Choroid plexus epithelial cell (primary cell): ENCODE measurements at places on chromosomes 1 and 21.
A peak's percentile ranks its signal among the peaks of the same experiment; 100 is the strongest.

DNA sequence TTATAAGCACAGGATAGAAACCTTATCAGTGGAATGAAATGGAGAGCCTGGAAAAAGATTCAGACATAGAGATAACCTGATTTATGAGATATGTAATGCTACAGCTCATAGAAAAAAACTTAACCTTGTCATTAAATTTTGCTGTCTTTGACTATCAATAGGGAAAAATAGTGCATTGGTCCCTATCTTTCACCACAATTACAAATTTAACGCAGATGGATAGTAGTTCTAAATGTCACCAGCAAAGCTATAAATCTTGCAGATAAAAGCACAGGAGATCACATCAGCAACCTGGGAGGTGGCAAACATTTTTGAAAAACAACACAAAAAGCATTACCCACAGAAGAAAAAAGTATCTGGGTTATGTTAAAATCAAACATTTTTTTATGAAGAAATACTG, 831.6 kb downstream of the BRINP3 start:
- DNase-seq = no peak

- DNase-seq = peak; percentile 9
Measured at GRCh38 chr21:18810136-18810535, 406.6 kb upstream of the TMPRSS15 start.

GRCh38 chr1:184156521-184157393, 105.2 kb downstream of the TSEN15 start:
- DNase-seq = no peak

- no peak for DNase-seq
Measured at GRCh38 chr1:159751031-159751430, 29.7 kb upstream of the DUSP23 start.

- peak; percentile 74 for DNase-seq
Measured at GRCh38 chr1:117367046-117368025, at the start of gene MAN1A2. Gene MAN1A2 (plus strand): TSS chr1:117367449. CDS start chr1:117368184, 735 bp downstream.

DNA sequence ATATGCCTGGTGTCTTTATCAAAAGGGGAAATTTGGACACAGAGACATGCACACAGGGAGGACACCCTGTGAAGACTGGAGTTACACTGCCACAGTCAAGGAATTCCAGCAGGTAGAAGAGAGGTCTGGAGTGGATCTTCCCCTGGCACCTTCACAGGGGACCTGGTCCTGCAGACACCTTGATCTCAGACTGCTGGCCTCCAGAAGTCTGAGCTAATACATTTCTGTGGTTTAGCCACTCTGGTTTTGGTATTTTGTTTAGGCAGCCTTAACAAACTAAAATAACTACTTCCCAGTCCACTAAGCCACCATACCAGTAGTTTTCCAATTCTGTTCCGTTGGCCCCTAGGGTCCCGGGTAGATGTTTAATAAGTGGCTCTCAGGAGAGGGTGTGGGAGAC, 164.7 kb downstream of the SETD4 start:
- no peak for DNase-seq

GRCh38 chr1:183884526-183884925, 79.6 kb downstream of the RGL1 start:
- no peak for DNase-seq

DNA sequence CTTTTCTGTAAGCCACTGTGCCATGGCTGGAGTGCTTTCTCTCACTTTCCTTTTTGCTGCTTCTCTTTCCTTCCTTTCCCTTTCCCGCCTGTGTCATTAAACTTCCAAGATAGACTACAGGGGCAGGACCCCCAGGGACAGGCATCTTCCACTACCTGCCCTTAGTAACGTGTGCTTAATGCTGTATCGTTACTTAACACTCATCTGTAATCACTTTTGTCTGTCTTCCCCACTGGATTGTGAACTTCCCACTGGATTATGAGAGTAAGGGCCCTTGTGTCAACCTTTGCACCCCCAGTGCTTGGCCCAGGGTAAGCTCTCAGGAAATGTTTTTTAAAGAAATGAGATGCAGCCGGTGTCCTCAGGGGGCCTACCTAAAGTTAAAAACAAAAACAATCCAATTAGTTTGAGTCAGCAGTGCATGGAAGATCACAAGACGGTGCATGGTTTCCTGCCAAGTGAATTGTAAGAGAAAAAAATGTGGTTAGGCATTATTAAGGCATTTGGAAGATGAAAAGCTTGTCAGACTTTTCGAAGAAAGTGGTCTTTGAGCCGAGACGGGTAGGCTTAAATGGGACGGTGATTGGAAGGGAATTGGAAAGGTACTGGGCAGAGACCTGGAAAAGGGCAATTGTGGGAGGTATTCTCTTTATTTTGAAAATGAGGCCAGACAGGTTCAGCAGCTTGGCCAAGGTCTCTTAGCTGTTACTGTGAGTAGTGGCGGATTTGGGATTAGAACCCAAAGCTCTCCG, 958 bp downstream of the LYPLAL1 start:
- peak; percentile 98 for DNase-seq
